Spinal cord (tissue), 10 donors: ENCODE measurements at places on chromosomes 4 and X. TPM values are rescaled to one million over a fixed set of nuclear protein-coding genes. Genes with fewer than 3 reads are reported as not detected.
A peak's percentile ranks its signal among the peaks of the same experiment; 100 is the strongest.

- H3K36me3 ChIP-seq = no peaks in the 10 kb centered on the region
- DNase-seq = no peak
- peaks cover 2% of the 10 kb centered on the region for H3K27me3 ChIP-seq
- no peak overlapping the region for H3K27ac ChIP-seq
Measured at GRCh38 chrX:38311743-38312142, 15.6 kb downstream of the RPGR start.

- peaks cover 21% of the 10 kb centered on the region for H3K36me3 ChIP-seq
- DNase-seq = no peak
- H3K4me1 ChIP-seq = no peaks in the 10 kb centered on the region
- no peak overlapping the region for H3K4me3 ChIP-seq
- no peak overlapping the region for H3K27ac ChIP-seq
Measured at GRCh38 chr4:183291070-183291469, 29.0 kb downstream of the CLDN22 start.

GRCh38 chr4:138537731-138538490 lies 295.8 kb upstream of the SLC7A11 start:
- no peak overlapping the region for H3K27ac ChIP-seq
- H3K4me1 ChIP-seq = no peaks in the 10 kb centered on the region
- no peak overlapping the region for H3K4me3 ChIP-seq
- no peaks in the 10 kb centered on the region for H3K27me3 ChIP-seq
- no peaks in the 10 kb centered on the region for H3K36me3 ChIP-seq
- no peak for DNase-seq

GRCh38 chrX:16718824-16719333 lies 533 bp upstream of the SYAP1 start:
- peak overlapping the region; percentile 96 for H3K27ac ChIP-seq
- no peak for DNase-seq
- peaks cover 2% of the 10 kb centered on the region for H3K36me3 ChIP-seq
- H3K4me3 ChIP-seq = peak overlapping the region; percentile 95
- H3K27me3 ChIP-seq = peaks cover 16% of the 10 kb centered on the region
- H3K4me1 ChIP-seq = peaks cover 17% of the 10 kb centered on the region

C1QTNF7 gene
- 8.4 TPM for total RNA-seq

MPC1L gene
- not detected for total RNA-seq

- no peaks in the 10 kb centered on the region for H3K36me3 ChIP-seq
- no peak for DNase-seq
- peaks cover 9% of the 10 kb centered on the region for H3K4me1 ChIP-seq
Measured at GRCh38 chr4:113113151-113113550, 63.7 kb downstream of the ANK2 start.

BEX1 gene
- 96.5 TPM for total RNA-seq

PAGE2B gene
- 0.33 TPM for total RNA-seq

GRCh38 chrX:108892501-108892900 lies 156.1 kb upstream of the IRS4 start:
- H3K36me3 ChIP-seq = no peaks in the 10 kb centered on the region
- no peak overlapping the region for H3K27ac ChIP-seq
- DNase-seq = no peak
- H3K4me3 ChIP-seq = no peak overlapping the region
- H3K4me1 ChIP-seq = no peaks in the 10 kb centered on the region
- no peaks in the 10 kb centered on the region for H3K27me3 ChIP-seq

MOSPD2 gene
- total RNA-seq = 15.8 TPM

DNA sequence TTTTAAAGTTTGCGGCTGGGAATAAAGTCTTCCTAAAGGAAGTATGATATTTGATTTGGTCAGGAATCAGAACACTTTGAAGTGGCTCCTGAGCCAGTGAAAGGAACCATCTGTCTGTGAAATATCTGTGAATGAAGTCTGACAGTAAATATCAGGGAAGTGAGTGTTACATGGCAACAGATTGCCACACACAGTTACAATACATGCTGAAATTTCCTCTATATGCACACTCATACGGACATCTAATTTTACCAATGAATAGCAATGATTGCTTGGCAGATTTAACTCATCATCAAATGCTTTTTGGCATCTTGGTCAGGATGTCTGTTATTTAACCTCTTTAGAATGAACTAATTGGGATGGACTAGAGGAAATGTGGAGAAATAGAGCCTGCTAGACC lies 1023.8 kb downstream of the FAT4 start:
- no peaks in the 10 kb centered on the region for H3K27me3 ChIP-seq
- no peak overlapping the region for H3K27ac ChIP-seq
- H3K4me1 ChIP-seq = no peaks in the 10 kb centered on the region

ANXA3 gene
- 41.3 TPM for total RNA-seq

DNA sequence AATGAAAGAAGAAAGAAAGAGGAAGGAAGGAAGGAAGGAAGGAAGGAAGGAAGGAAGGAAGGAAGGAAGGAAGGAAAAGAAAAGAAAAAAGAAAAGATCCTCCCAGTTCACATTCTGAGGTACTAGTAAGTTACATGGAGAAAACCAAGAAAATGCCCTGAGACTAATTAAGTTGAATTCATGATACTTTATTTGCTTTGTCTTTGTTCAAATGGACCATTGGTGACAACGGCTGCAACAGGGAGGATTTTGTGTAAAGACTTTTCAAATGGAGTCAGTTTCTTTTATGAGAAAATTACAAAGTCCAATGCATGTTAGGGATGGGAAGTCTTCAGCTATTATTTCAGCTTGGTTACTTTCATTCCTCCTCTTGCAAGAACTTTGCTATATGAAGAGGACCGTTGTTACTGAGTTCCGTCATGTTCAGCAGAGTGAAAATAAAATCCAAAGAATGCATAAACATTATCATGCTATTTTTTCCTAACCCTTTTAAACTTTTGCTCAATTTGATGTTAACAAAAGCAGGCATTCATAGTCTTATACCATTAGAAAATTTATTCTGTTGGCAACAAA lies 8.3 kb downstream of the VCX3A start:
- no peak overlapping the region for H3K4me3 ChIP-seq
- no peak for DNase-seq
- H3K27ac ChIP-seq = no peak overlapping the region
- no peaks in the 10 kb centered on the region for H3K36me3 ChIP-seq
- H3K4me1 ChIP-seq = no peaks in the 10 kb centered on the region

DNA sequence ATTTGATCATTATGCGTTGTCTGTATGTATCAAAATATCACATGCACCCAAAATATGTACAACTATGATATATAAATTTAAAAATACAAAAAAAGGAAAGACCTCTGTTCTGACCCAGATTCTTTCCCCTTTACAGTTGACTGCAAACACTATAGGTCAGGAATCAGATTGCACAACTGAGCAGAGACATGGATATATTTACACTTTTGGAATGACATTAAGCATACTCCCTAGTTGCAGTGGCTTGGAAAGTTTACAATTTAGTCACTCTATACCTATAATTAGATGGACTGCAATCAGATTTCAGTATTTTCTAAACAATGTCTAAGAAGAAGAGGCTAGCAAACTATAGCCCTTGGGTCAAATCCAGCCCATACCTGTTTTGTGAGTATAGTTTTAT lies 98.5 kb upstream of the INPP4B start:
- H3K36me3 ChIP-seq = no peaks in the 10 kb centered on the region
- no peaks in the 10 kb centered on the region for H3K27me3 ChIP-seq

GRCh38 chr4:61853041-61853440 lies 652.9 kb downstream of the ADGRL3 start:
- no peak overlapping the region for H3K27ac ChIP-seq
- no peaks in the 10 kb centered on the region for H3K27me3 ChIP-seq
- H3K4me1 ChIP-seq = no peaks in the 10 kb centered on the region

DNA sequence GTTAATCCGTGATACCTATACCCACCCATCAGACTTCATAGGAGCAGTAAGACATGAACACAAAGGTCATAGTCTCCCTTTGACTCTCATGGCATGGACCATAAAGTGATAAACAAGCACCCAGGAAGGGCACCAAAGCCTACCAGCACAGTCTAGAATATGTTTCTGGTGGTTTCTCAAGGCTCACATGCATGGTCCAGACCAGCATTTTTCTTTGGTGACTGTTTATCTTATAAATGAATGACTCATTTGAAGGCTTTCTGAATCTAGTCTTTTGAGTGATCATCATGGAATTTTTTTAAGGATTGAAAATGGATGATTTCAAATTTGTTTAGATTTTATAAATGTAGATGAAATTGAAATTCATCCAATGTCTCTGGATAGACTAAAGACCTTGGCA lies 32.0 kb upstream of the AMELX start:
- H3K27ac ChIP-seq = no peak overlapping the region
- no peaks in the 10 kb centered on the region for H3K4me1 ChIP-seq
- no peak overlapping the region for H3K4me3 ChIP-seq
- H3K36me3 ChIP-seq = no peaks in the 10 kb centered on the region
- H3K27me3 ChIP-seq = peaks cover 3% of the 10 kb centered on the region
- no peak for DNase-seq

PPP1R2C gene
- not detected for total RNA-seq

- no peak overlapping the region for H3K4me3 ChIP-seq
- H3K36me3 ChIP-seq = no peaks in the 10 kb centered on the region
- DNase-seq = no peak
Measured at GRCh38 chr4:45985038-45985437, 138.8 kb downstream of the GABRG1 start.

GRCh38 chrX:16786791-16787735 lies 797 bp downstream of the TXLNG start:
- DNase-seq = no peak
- peak overlapping the region; percentile 73 for H3K4me3 ChIP-seq
- peaks cover 4% of the 10 kb centered on the region for H3K27me3 ChIP-seq

DNA sequence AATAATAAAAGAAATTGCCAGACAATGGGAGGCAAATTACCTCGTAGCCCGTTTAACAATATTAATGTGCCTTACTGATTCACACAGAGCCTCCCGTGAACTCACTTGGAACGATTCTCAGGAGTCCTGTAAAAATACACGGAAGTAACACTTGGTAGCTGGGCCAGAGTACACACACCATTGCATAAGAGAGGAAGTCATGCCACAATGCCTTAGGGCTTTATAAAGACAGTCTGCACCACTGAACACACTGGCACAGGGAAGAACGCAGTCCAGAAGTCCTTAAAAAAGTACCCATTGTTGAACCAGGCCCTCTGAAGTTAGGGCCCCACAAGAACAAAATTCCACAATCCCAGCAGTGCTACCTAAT lies 15.1 kb downstream of the SLC2A9 start:
- H3K4me3 ChIP-seq = no peak overlapping the region
- no peaks in the 10 kb centered on the region for H3K36me3 ChIP-seq
- H3K27me3 ChIP-seq = no peaks in the 10 kb centered on the region
- DNase-seq = peak; percentile 40
- peaks cover 15% of the 10 kb centered on the region for H3K4me1 ChIP-seq

DNA sequence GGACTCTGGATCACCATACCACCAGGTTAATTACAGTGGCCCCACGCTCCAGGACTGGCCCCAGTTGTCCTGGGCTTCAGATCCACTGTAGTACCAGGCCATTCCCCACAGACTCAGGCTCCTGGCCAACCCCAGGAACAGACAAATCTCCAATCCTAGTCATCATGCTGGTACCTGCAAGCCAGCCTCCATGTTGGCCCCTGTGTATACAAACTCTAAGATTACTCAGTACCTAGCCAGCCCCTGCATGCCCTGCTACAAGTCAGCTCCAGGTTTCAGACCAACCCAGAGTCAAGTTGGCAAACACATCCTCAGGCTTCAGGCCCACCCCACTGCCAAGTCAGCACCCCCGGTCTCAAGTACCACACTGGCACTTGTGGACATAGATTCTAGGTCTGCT lies 85.9 kb downstream of the KLF8 start:
- H3K4me3 ChIP-seq = no peak overlapping the region
- no peaks in the 10 kb centered on the region for H3K36me3 ChIP-seq
- DNase-seq = no peak
- no peak overlapping the region for H3K27ac ChIP-seq

DNA sequence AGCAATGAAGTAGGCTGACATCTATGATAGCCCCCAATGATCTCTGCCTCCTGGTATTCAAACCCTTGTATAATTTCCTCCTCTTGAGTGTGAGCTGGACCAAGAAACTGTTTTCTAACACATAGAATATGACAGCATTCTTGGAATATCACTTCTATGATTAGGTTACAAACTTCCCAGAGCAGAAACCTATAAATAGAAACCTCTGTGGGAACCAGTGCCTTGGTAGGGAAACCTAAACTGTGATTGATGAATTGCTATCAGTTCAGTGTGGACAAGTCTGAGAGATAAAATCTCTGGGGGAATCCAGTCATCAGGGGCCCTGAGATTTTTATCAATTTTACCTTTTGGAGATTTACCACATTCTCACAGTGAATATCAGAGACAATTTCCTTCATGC lies 756.5 kb upstream of the AGA start:
- no peak for DNase-seq
- no peaks in the 10 kb centered on the region for H3K4me1 ChIP-seq
- H3K36me3 ChIP-seq = no peaks in the 10 kb centered on the region

DNA sequence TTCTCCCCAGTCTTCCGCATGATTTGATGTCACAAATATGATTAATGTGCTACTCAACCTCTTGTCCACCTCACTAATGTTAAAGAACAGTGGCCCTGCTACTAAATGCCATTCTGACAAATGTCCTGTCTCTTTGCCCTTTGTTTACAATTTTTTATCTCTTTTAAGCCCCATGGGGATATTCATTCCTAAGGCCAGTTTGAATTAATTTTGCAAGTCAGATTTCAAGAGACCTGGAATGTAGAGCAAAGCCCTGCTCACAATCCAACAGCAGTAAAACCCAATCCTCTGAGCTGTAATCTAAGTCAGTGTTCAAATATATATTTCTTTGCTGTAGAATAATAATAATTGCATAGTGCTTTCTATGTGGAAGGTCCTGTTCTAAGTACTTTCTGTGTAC lies 81.2 kb downstream of the LDB2 start:
- no peaks in the 10 kb centered on the region for H3K4me1 ChIP-seq
- DNase-seq = no peak
- H3K27ac ChIP-seq = no peak overlapping the region

DNA sequence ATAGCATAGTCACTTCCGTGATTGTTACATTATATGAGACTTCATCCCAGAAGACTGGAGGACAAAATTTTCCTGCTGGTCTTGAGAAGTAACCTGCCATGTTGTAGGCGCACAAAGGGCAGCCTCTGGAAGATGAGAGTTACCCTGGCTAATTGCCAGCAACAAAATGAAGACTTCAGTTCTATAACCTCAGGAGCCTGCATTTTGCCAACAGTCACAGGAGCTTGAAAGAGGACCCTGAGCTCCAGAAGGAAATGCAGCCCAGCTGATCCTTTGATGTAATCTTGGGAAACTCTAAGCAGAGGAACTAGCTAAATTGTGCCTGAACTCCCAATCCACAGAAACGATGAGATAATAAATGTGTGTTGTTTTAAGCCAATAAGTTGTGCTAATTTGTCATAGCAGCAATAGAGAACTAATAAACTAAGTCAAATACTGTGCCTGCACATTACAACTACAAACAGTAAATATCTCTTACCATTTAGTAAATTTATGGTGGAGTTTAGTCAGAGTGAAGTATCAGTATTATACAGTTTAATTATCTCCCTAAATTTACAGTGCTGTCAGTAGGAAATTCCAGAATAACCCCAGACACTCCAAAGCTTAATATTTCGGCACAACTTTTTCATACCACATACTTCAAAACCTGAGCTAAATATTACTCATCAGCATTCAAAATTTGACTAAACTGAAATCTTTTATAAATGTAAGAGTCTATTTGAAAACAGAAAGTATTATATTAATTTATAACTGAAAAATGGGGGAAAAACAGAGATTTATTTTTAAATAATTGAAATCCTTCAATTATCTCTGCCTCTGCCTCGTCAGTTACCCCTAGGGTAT lies 90.1 kb upstream of the MAPK10 start:
- no peaks in the 10 kb centered on the region for H3K36me3 ChIP-seq
- H3K27ac ChIP-seq = no peak overlapping the region
- no peaks in the 10 kb centered on the region for H3K27me3 ChIP-seq
- DNase-seq = no peak
- no peak overlapping the region for H3K4me3 ChIP-seq

- no peaks in the 10 kb centered on the region for H3K27me3 ChIP-seq
- H3K27ac ChIP-seq = no peak overlapping the region
- no peak overlapping the region for H3K4me3 ChIP-seq
- H3K4me1 ChIP-seq = peaks cover 2% of the 10 kb centered on the region
- no peaks in the 10 kb centered on the region for H3K36me3 ChIP-seq
- DNase-seq = no peak
Measured at GRCh38 chr4:2768921-2769336, 12.8 kb upstream of the TNIP2 start.
